NCI-H1105 (cell line): ENCODE measurements at places on chromosomes 6 and 20.

DNA sequence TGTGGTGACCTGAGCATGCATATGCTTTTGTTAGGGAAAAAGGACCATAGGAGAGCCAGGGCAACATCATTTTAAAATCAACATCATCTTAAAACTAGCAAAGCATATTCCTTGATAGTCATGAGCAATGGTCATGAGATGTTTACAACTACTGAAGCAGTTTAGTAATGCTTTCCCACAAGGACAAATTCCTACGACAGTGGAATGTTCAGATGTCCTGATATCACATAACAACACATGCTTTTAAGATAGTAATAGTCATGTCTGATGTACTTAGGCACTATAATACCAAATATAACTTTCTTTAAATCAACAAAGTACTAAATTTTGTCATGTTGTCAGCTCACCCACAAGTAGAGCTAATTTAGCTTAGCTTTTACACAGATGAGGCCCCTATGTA, 370.3 kb downstream of the HTR1B start:
- no peak for DNase-seq

DNA sequence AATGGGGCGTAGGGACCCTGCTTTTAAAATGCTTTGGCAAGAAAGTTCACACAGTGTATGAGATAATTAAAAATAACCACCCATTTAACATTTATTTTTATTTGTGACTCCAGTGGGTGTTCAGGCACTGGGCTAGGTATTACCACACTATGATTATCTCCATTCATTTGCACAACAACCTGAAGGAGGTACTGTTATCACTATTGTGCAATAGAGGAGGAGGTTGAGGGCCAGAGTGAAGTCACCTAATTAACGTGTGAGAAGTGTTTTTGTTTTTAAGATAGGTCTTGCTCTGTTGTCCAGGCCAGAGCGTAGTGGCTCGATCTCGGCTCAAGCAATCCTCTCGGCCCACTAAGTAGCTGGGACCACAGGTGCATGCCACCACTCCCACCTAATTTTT, 29.2 kb downstream of the MAK start:
- DNase-seq = no peak

DNA sequence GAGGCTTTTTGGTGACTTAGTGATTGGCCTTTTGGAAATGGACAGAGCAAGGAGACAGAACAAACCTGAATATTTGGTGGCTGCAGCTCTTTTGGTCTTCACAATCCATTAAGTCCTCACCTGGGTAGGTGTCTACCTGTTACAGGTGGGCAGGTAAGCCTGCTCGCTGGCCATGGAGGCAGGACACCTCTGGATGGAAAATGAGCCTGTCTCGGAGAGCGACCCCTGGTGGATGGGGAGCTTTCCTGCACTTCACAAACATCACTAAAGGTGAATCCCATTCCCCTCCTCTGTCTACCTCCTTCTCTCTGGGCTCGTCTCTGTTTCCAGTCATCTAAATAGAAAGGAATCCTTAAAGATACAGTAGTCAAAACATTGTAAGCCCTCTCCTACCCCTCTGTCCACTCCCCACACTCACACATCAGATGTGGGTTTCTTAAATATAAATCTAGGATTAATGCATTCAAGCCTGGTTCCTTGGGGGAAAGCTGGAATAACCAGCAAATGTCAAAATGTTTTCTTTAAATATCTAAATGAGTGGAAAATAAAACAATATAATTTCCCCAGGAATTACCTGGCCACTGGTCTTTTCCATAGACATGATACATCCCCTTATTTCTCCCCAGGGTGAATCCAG, 304.9 kb downstream of the CDH26 start:
- no peak for DNase-seq

GRCh38 chr20:49489688-49490087, 7.2 kb upstream of the KCNB1 start:
- DNase-seq = no peak

GRCh38 chr6:35754452-35755277, 17.8 kb downstream of the ARMC12 start:
- no peak for DNase-seq

GRCh38 chr20:1646975-1647431, 10.6 kb downstream of the SIRPG start:
- no peak for DNase-seq

- DNase-seq = no peak
Observed at GRCh38 chr6:84135291-84135690, 92.2 kb downstream of the CEP162 start.

DNA sequence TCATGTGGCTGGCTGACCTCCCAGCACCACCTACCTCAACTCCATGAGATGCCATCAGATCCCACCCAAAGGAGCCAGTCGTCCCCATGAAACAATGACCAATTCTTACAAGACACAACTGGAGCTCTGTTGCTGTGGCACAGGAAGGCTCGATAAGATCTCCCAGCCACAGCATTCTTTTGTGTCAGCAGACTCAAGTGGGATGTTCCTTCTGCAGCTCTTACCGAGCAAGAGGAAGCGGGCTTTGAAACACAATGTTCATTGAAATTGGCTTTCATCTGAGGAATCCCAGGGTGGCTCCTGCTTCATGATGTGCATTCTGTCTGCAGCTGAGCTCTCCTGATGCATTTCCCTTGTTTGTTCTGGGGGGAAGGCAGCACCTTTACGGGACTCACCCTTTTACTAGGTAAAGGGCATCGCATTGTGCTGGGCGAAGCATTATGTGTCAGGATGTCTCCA, 222.0 kb upstream of the SGK1 start:
- no peak for DNase-seq
